COR-L47 (cell line): ENCODE measurements at places on chromosomes 7 and 10.
A peak's percentile ranks its signal among the peaks of the same experiment; 100 is the strongest.

GRCh38 chr7:608361-608760 lies 88.7 kb upstream of the PDGFA start:
- no peak for DNase-seq

DNA sequence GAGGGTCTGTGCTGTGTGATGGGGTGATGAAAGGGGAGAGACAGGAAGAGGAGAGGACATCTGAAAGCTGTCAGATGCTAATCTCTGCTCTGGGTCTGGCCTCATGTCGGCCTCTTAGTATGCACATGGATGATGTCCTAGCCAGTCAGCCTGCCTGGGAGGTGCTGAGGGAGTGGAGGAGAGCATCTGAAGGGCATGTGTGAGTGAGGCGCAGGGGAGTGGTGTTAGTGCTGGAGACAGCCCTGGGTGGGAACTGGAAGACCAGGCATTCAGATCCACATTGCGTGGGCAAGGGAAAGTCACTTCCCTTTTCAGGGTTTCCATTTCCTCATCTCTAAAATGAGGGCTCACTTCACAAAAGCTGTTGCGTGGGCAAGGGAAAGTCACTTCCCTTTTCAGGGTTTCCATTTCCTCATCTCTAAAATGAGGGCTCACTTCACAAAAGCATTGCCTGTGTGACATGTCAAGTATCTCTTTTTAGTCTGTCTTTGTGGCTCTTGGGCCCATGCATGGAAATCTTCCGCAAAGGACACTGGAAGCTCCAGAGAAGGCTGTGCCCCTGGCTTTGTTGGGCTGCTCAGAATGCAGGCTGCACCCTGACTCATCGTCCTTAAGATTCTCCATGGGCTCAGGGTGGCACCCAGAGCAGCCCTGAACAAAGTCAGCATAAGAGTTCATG lies 10.0 kb downstream of the SFTPD start:
- no peak for DNase-seq

DNA sequence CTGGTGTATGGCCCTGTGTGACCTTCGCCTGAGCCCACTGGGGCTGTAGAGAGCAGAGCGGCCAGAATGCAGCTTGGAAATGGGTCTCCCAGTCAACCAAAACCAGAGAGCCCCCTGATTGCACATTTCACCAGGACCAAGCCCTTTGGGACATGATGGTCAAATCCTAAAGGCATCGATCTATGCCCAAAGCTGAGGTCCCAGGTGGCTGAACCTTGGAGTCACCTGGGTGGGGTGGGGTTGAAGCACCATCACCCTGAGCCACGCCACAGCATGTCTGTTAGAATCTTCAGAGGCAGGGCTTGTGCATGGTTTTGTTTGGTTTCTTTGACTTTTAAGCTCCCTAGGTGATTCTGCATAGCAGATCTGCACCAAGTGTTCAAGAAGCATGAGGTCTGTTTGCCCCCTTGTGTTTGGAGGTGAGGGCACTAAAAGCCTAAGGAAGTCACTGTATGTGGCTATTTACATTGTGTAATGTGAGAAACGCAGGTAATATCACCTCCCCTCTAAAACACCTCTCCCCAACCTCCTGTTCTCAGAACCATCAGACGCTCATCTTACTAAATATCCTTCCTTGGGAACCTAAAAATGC lies 9.6 kb downstream of the PKD1L1 start:
- DNase-seq, result no peak

DNA sequence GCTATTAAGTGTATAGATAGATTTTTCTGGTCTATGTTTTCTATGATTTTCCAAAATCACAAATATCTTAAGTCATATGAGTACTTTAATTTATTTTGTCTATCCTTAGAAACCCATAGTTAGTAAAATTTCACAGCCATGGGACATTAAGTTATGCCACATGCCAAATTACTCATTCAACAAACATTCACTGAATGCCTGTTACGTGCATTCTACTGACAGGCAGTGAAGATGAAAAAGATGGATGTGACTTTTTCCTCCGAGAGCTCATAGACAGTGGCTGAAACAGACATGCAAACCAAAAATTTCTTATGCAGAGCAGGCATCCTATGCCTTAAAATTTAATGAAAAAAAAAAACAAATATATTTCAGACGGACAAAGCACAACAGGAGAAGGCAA lies 84.9 kb downstream of the CHRM2 start:
- no peak for DNase-seq

DNA sequence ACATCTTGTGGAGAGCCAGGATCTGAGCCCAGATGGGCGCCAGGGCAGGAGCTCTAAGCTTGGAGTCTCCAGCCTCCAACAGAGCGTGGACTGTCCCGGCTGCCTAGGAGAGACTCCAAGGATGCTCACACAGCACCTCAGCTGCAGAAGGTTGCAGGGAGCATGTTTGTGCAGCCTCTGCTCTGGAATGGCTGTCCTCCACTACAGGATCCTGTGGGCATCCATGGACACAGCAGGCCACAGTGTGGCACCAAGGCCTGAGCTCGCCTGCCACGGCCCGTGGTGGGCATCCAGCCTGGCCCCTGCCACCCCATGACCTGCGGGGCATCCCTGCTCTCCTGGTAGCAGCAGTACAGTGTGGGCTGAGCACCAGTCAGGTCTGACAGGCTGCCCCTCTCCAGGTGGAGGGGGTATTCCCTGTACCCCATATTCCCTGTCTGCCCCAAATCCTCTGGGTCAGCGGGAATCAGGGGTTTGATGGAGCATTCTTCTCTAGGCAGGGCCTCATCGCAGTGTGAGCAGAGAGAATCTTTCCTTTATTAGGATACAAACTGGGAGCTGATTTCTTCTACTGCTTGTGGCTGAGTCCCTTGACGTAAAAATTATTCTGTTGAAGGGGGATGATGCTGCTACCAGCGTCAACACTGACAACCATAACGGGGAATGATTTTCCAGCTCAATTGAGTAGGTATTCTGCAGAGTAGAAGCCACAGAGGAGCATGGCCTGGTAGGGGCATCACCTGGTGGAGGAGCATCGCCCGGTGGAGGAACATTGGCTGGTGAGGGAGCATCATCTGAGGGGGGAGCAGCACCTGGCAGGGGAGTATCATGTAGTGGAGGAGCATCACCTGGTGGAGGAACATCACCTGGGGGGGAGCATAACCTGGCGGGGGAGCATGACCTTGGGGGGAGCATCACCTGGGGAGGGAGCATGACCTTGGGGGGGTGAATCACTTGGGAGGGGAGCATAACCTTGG lies 60.6 kb downstream of the GLRX3 start:
- no peak for DNase-seq

GRCh38 chr10:113895018-113895417 lies 40.6 kb downstream of the NHLRC2 start:
- DNase-seq, result no peak

- no peak for DNase-seq
Observed at GRCh38 chr10:634256-634655, 55.2 kb downstream of the DIP2C start.

- no peak for DNase-seq
Observed at GRCh38 chr7:5195157-5195556, 5.1 kb downstream of the WIPI2 start.

DNA sequence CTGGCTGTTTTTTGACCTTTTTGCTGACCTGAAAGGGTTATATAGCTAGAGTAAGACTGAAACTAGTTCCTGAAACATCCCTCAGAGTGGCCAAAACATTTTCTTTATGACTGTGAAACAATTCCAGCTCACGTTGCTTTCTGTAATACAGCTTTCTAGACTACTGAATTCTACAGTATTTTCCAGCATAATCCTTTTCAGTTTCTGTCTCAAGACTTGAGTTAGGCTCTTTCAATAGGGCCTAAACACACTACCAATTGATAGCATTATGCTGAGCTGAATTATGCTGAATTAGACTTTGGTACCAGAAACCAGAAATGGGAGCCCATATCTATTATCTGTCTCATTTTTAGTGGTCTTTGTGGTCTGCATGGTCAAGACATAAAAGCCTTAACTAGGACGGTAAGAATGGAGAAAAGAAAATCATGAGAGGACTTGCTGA lies 72.6 kb downstream of the EPDR1 start:
- no peak for DNase-seq

GRCh38 chr7:129367700-129368388 lies 66.4 kb upstream of the STRIP2 start:
- peak; percentile 56 for DNase-seq

- no peak for DNase-seq
Observed at GRCh38 chr7:128205068-128205467, 36.0 kb upstream of the LEP start.

DNA sequence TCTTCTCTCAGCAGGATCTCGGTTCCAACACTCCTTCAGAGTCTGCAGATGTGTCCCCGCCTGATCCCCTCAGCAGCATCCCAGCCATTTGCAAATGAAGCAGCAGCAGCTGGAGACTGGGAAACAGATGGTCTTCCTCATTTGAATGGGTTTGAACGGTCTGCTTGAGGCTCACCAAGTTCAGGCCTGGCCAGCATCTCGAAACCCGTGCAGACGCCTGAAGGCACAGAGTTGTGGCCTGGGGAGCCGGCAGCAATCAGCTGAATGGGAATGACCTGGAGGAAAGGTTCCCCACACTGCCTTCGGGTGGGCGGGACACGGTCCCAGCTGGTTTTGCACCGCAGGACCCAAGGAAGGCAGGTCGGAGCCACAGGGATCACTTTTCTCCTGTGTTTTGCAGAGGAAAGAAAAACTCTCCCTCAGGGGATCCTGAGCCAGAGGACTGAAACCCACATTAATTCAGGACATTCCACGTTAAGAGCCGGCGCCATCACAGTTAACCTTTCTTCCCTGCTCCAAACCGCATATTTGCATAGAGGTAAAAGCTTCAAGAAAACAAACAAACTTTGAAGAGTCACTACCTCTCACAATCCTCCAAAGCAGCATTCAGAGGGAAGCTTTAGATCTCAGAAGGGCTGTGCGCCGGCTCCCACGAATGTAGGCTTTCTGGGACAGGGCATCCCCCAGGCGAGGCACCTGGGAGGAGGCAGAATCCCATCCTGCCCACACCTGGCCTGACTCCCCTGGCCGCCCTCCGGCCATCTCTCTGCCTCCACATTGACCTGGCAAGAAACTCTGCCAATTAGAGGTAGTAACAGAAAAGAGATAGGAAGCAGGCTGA lies 17.7 kb downstream of the FGFR2 start:
- DNase-seq, result no peak

DNA sequence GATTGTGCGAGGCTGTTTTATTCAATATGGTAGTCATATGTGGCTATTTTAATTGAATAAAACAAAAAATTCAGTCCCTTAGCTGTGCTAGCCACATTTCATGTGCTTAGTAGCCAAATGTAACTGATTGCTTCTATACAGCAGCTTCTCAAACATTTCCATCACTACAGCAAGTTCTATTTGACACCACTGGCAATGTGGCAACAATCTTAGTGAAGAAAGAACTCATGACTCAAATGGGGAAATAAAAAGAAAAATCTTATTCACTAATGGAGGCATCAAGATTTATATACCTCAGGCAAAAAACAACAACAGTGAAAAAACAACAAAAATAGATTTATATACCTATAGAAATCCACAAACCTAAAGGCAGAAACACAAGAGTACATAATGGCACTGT lies 17.9 kb downstream of the SEM1 start:
- no peak for DNase-seq

- DNase-seq, result no peak
Observed at GRCh38 chr7:80184693-80185092, 50.1 kb downstream of the GNAI1 start.

- no peak for DNase-seq
Observed at GRCh38 chr10:100014071-100014762, 4.5 kb upstream of the DNMBP start.

DNA sequence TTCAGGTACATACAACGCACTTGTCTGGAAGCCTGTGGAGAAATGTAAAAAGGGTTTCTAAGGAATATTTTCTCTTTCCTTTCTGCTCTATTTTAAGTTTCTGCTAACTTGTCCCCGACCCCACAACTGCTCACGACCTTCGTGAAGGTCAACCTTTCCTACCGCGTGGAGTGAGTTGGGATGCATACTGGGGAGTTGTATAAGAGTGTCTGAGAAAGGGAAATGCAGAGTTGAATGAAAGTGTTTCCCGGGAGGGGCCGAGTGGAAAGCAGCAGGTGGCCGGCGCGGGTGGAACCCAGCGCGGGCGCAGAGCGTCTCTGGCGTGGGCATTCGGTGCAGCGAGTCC lies 17.9 kb upstream of the ACBD5 start:
- DNase-seq, result no peak

- no peak for DNase-seq
Observed at GRCh38 chr7:90727412-90727811, 131.3 kb downstream of the CDK14 start.
